ENCODE measurements at places on chromosomes 16 and 17. TPM values are rescaled to one million over a fixed set of nuclear protein-coding genes. Genes with fewer than 3 reads are reported as not detected.

The ABCC6 gene
- 2.7 TPM for total RNA-seq

The MMP2 gene
- total RNA-seq: 1.5 TPM

The CORO1A gene
- total RNA-seq: 7.0 TPM

The EPOP gene
- total RNA-seq: 37.9 TPM

DNA sequence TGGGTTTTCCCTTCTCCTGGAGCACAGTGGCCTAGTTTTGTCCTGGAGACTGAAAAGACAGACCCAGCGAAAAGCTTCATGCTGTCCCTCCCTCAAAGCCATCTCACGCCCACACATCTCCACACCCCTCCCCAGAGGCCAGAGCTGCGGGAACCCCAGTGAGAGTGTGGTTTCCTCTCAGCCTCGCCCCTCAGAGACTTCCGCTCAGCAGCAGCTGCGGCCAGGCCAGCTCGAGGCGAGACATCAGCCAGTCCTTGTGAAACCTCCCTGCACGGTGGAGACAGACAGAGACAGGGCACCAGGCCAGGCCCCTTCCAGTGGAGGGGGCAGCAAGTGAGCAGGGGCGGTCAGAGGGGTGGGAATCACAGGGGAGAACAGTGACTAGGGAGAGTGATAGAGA, 77.0 kb upstream of the TNRC6C start:
- peaks cover 13% of the 10 kb centered on the region for H3K4me1 ChIP-seq
- H3K36me3 ChIP-seq: no peaks in the 10 kb centered on the region
- DNase-seq: no peak
- H3K4me3 ChIP-seq: no peak overlapping the region

DNA sequence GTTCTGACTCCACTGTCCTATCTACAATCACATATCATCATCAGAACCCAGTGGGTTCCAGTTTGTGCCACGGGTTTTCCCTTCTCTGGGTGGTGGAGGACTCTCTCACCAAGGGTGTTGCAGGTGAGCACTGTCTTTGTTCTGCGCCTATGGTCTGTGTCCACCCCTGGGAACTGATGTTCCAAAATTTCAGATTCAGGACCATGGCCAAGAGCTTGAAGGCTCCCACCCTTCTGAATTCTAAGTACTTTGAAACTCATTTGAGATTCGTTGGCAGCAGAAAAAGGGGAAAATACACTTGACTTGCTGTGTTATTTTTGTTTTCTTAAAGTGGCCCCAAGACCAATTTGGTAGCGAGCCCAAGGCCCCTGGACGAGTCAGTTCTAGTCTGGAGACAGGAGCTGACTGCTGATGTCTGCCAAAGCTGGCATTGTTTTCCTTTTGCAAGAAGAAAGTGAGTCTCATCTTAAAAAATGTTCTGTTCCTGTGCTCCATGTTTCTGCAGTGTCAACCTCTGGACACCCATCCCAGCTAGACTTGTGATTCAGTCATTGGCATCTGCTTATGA, 310.9 kb downstream of the HAPSTR1 start:
- H3K27me3 ChIP-seq: peaks cover 17% of the 10 kb centered on the region
- no peak overlapping the region for H3K4me3 ChIP-seq

DNA sequence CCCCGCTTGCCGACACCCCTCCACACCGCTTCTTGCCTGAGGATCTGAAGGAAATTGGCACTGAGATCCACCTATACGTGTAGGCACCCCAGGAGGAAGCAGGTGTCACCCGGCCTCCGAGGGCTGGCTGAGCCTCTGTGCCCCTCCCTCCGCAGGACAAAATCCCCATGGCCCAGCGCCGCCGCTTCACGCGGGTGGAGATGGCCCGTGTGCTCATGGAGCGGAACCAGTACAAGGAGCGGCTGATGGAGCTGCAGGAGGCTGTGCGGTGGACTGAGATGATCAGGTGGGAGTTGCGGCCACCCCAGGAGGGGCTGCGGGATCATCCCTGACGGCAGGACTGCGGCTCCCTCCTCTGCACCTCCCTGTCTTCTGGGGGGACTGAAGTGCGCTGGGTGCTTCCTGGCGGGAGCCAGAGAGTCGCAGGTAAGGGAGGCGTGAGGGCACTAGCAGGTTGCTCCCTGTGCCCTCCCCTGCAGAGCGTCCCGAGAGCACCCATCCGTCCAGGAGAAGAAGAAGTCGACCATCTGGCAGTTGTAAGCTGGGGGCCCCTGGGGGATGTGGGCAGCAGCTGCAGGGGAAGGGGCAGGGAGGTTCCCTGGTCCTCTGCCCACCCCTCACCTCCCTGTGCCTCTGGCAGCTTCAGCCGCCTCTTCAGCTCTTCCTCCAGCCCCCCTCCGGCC, 9.0 kb downstream of the NME3 start:
- no peak overlapping the region for H3K4me3 ChIP-seq
- DNase-seq: no peak
- peaks cover 5% of the 10 kb centered on the region for H3K36me3 ChIP-seq
- no peak overlapping the region for H3K27ac ChIP-seq
- peaks cover 8% of the 10 kb centered on the region for H3K4me1 ChIP-seq

- H3K4me3 ChIP-seq: peak overlapping the region; percentile 89
- no peaks in the 10 kb centered on the region for H3K27me3 ChIP-seq
- H3K4me1 ChIP-seq: peaks cover 21% of the 10 kb centered on the region
- H3K27ac ChIP-seq: peak overlapping the region; percentile 89
- H3K36me3 ChIP-seq: no peaks in the 10 kb centered on the region
- DNase-seq: no peak
These were observed 985 bp upstream of the ZNF213 start for GRCh38 chr16:3133844-3134243.

- H3K4me1 ChIP-seq: no peaks in the 10 kb centered on the region
- no peak overlapping the region for H3K4me3 ChIP-seq
- no peak overlapping the region for H3K27ac ChIP-seq
- DNase-seq: no peak
- H3K27me3 ChIP-seq: no peaks in the 10 kb centered on the region
These were observed 27.9 kb downstream of the GABARAPL2 start for GRCh38 chr16:75593825-75594820.

The RBFOX1 gene
- total RNA-seq: not detected

The SLC6A4 gene
- total RNA-seq: 0.30 TPM

Measured in HCT116 (cell line).